Stimulated activated CD4-positive, alpha-beta T cell treated with anti-CD3 and anti-CD28 coated beads, Interleukin-1b, Interleukin-23, amount 100 ng/mL, for 24 hours (primary cell): ENCODE measurements at places on chromosomes 12 and 14.

GRCh38 chr12:27769142-27769673, 10.8 kb upstream of the KLHL42 start:
- DNase-seq = no peak

- DNase-seq = no peak
Measured at GRCh38 chr14:58805605-58806409, 168.0 kb downstream of the DACT1 start.

- no peak for DNase-seq
Measured at GRCh38 chr14:105865266-105865903, 339.0 kb downstream of the TMEM121 start.

- no peak for DNase-seq
Measured at GRCh38 chr12:49932533-49933130, 17.9 kb upstream of the AQP2 start.

- no peak for DNase-seq
Measured at GRCh38 chr12:28424965-28425364, 234.7 kb downstream of the CCDC91 start.

- DNase-seq = no peak
Measured at GRCh38 chr12:11085419-11085818, 6.7 kb downstream of the TAS2R43 start.

DNA sequence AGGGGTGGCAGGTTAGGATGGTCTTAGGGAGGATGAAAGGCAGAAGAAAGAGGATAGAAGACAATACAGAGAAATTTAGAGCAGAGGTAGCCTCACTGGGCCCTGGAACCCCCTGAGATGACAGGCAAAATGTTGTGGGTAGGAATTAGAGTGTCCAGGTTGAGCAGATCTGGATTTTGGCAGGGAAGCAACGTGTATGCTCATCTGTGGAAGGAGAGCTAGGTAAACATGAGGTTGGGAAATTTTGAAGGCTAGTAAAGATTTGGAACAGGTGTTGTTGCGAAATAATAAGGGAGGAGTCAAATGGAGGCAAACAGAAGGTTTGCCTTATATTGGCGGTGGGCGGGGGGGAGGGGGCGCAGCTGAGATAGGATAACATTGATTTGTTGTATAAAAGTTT, 5.3 kb downstream of the HSD17B6 start:
- no peak for DNase-seq
